Testis (tissue), 5 donors: ENCODE measurements at places on chromosomes 2 and 18. TPM values are rescaled to one million over a fixed set of nuclear protein-coding genes. Genes with fewer than 3 reads are reported as not detected.

Gene TCF23
- 6.7 TPM for total RNA-seq

Gene ROCK1
- 43.1 TPM for total RNA-seq

Gene PARD6G
- 7.5 TPM for total RNA-seq

Gene COL5A2
- total RNA-seq = 15.7 TPM

Gene DNAH7
- total RNA-seq = 27.1 TPM

Gene ARHGAP28
- total RNA-seq = 76.8 TPM

Gene ITPRID2
- 179 TPM for total RNA-seq

Gene KCNS3
- 86.9 TPM for total RNA-seq

Gene HK2
- total RNA-seq = 164 TPM

Gene EPB41L3
- total RNA-seq = 403 TPM

- DNase-seq = no peak
- no peak overlapping the region for H3K4me3 ChIP-seq
- H3K27ac ChIP-seq = no peak overlapping the region
- H3K4me1 ChIP-seq = no peaks in the 10 kb centered on the region
- no peaks in the 10 kb centered on the region for H3K27me3 ChIP-seq
- no peaks in the 10 kb centered on the region for H3K36me3 ChIP-seq
These were observed 2.8 kb upstream of the INPP4A start for GRCh38 chr2:98441706-98442450.

DNA sequence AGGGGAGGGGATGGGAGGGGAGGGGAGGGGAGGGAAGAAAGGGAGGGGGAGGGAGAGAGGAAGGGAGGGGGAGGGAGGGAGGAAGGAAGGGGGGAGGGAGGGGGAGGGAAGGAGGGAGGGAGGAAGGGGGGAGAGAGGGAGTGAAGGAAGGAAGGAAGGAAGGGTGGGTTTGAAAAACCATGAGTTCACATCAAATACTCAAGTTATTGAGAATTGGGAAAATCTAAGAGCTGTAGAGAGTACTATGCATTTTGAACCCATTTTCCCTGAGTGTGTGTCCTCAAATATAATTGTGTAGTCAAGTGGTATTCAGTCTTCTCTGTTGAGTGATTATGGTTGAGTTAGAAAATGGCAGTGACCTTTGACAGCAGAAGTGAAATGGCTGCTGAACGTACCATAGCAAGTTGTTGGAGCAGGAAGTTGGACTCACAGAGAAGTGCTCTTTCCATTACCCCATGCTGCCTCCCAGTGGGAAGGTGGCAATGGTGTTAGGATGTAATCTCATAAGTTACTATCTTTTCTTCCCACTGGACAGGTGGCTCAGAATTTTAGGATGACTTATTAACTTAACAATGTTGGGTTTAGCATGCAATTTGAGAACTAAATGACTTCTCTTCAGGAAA is 214.6 kb downstream of the SETBP1 start:
- no peak overlapping the region for H3K4me3 ChIP-seq
- no peaks in the 10 kb centered on the region for H3K4me1 ChIP-seq
- no peaks in the 10 kb centered on the region for H3K27me3 ChIP-seq
- H3K27ac ChIP-seq = no peak overlapping the region
- no peaks in the 10 kb centered on the region for H3K36me3 ChIP-seq

GRCh38 chr18:36349552-36349951 is 52.0 kb downstream of the FHOD3 start:
- H3K4me1 ChIP-seq = no peaks in the 10 kb centered on the region
- no peaks in the 10 kb centered on the region for H3K36me3 ChIP-seq
- DNase-seq = no peak
- no peak overlapping the region for H3K4me3 ChIP-seq

DNA sequence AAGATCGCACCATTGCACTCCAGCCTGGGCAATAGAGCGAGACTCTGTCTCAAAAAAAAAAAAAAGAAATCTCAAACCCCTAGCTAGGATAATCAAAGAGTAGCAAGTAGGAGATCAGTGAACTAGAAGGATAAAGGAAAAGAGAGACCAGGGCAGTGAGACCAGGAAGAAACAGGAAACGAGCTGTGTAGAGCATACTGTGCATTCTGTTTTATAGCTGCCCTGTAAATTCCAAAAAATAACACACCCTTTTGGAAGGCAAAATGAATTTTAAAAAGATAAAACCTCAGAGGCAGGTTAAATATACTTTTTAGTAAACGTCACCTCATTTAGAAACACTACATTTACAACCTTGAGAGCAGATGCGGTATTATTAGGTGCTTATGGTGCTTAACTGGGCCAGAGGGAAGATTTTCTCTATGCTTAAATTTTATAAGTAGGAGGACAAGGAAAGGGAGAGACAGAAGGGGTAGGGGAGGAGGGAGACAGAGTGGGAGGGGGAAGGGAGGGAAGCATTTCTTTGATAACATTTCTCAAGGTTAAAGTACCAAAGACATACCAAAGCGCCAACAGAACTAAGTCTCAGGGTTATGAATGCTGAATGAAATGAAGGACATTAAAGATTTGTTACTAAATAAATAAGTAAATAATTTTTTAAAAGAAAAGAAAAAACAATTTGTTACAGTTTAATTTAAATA is 30.1 kb downstream of the FEZ2 start:
- no peaks in the 10 kb centered on the region for H3K27me3 ChIP-seq
- DNase-seq = no peak
- no peaks in the 10 kb centered on the region for H3K36me3 ChIP-seq

GRCh38 chr18:59921384-59921891 is 21.6 kb downstream of the PMAIP1 start:
- no peaks in the 10 kb centered on the region for H3K27me3 ChIP-seq
- H3K36me3 ChIP-seq = no peaks in the 10 kb centered on the region
- DNase-seq = no peak
- H3K27ac ChIP-seq = no peak overlapping the region
- no peak overlapping the region for H3K4me3 ChIP-seq

- no peaks in the 10 kb centered on the region for H3K4me1 ChIP-seq
- DNase-seq = no peak
- H3K36me3 ChIP-seq = no peaks in the 10 kb centered on the region
- H3K4me3 ChIP-seq = no peak overlapping the region
- H3K27ac ChIP-seq = no peak overlapping the region
- no peaks in the 10 kb centered on the region for H3K27me3 ChIP-seq
These were observed 5.6 kb upstream of the SERPINB11 start for GRCh38 chr18:63697097-63697660.

- no peaks in the 10 kb centered on the region for H3K36me3 ChIP-seq
- DNase-seq = no peak
- no peak overlapping the region for H3K27ac ChIP-seq
These were observed 33.7 kb downstream of the FASTKD2 start for GRCh38 chr2:206799083-206799482.

DNA sequence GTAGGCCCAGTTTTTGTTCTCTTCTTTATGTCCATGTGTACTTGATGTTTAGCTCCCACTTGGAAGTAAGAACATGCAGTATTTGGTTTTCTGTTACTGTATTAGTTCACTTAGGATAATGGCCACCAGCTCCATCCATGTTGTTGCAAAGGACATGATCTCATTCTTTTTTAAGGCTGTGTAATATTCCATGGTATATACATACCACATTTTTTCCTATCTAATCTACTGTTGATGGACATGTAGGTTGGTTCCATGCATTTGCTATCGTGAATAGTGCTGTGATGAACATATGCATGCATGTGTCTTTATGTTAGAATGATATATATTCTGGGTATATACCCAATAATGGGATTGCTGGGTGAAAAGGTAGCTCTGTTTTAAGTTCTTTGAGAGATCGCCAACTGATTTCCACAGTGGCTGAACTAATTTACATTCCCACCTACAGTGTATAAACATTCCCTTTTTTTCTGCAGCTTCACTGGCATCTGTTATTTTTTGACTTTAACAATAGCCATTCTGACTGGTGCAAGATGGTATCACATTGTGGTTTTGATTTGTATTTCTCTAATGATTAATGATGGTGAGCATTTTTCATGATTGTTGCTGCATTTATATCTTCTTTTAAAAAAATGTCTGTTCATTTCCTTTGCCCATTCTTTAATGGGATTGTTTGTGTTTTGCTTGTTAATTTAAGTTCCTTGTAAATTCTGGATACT is 22.9 kb downstream of the LTBP1 start:
- H3K27me3 ChIP-seq = no peaks in the 10 kb centered on the region
- DNase-seq = no peak
- no peak overlapping the region for H3K4me3 ChIP-seq
- no peaks in the 10 kb centered on the region for H3K4me1 ChIP-seq
- no peaks in the 10 kb centered on the region for H3K36me3 ChIP-seq
- no peak overlapping the region for H3K27ac ChIP-seq

- no peaks in the 10 kb centered on the region for H3K36me3 ChIP-seq
- no peak overlapping the region for H3K27ac ChIP-seq
- H3K27me3 ChIP-seq = no peaks in the 10 kb centered on the region
- H3K4me3 ChIP-seq = no peak overlapping the region
These were observed 124.2 kb upstream of the SATB2 start for GRCh38 chr2:199581935-199582360.

DNA sequence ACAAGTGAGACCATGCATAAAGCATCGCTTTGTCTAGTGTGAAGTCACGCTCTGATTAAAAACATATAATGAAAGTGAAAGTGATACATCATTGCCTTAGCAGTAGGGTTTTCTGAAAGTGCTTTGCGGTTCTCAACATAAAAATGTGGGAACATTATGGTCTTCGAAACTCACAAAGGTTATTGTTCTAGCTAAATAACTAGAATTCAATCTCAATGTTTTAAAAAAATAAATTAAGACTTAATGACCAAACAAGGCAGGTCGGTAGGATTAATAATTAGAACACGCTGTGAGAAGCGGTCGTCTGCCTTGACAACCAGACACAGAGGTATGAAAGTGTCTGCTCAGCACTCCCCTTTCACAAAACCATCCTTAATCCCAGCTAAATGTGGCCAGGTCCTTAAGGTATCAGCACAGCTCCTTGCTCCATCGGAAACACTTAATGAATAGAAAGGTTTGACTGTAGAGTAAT is 42.2 kb downstream of the KLHL14 start:
- no peak for DNase-seq
- H3K27me3 ChIP-seq = no peaks in the 10 kb centered on the region
- H3K27ac ChIP-seq = no peak overlapping the region
- H3K36me3 ChIP-seq = no peaks in the 10 kb centered on the region
